ENCODE measurements at places on chromosomes 16 and 17.

- no peak for DNase-seq
Measured at GRCh38 chr17:74780443-74781238, 4.5 kb upstream of the NAT9 start.

- no peak for DNase-seq
Measured at GRCh38 chr16:2511128-2511800, 2.5 kb upstream of the ATP6V0C start.

GRCh38 chr17:21493993-21494392, 117.8 kb downstream of the KCNJ12 start:
- DNase-seq: no peak

- no peak for DNase-seq
Measured at GRCh38 chr16:23317751-23318150, 15.6 kb downstream of the SCNN1B start.

- no peak for DNase-seq
Measured at GRCh38 chr16:14375132-14375491, 254.9 kb downstream of the PARN start.

GRCh38 chr16:2484898-2485508, 10.1 kb downstream of the TBC1D24 start:
- no peak for DNase-seq

DNA sequence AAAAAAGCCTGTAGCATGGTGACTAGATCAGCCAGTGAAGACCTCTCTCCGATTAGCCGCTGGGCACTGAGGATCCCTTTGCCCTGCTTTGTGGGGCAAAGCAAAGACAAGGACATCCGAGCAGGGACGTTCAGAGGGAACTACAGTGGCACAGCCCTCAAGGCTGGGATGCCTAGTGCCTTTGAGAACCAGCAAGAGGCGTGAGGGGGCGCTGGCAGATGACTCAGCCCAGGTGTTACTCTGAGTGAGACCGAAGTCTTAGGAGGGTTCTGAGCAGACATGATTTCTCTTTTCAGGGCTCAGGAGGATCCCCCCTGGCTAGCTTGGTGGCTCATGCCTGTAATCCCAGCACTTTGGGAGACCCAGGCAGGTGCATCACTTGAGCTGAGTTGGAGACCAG, 178.6 kb downstream of the CPPED1 start:
- DNase-seq: no peak

- no peak for DNase-seq
Measured at GRCh38 chr17:7367918-7368598, 12.8 kb upstream of the TNK1 start.

GRCh38 chr17:40542558-40543411, 22.5 kb downstream of the CCR7 start:
- no peak for DNase-seq

- no peak for DNase-seq
Measured at GRCh38 chr17:21193031-21193430, 20.9 kb downstream of the TMEM11 start.

- no peak for DNase-seq
Measured at GRCh38 chr17:73068322-73069153, 23.9 kb downstream of the SLC39A11 start.

- no peak for DNase-seq
Measured at GRCh38 chr17:33292981-33293867, at the start of gene ASIC2. Gene ASIC2, minus strand, starts transcription at chr17:33293295.

DNA sequence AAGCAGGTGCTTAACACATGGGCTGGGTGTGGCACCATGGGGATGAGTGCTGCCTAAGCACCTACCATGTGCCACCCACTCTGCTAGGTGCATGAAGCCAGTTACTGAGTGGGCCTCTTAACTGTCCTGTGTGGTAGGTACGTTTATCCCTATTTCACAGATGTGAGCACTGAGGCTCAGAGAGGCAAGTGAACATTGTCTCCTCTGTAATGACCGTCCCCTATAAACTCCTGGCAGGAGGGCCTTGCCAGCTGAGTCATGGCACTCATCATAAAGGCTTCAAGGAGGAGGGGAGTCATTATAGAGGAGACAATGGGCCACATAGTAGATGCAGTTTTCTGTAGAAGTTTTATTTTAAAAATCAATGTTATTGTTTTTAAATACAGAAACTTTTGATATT, 79.1 kb downstream of the RAB11FIP4 start:
- DNase-seq: no peak

DNA sequence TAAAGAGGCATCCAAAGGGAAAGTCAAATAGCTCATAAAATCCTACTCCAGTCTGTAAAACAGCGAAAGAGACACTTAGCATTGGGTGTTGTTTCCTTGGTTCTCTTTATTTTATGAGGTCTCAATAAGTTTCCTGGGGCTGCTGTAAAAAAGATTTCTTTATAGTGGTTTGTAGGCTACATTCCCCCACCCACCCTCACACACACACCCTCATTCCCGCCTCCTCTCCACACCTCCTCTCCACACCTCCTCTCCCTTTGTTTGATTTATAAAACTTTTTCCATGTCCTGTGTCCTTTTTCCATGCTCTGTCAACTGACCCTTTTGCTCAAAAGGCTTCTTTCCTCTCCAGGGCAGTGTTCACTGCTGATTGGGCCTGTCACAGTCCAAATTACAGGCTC, 178.9 kb upstream of the SOX9 start:
- DNase-seq: peak; percentile 49

DNA sequence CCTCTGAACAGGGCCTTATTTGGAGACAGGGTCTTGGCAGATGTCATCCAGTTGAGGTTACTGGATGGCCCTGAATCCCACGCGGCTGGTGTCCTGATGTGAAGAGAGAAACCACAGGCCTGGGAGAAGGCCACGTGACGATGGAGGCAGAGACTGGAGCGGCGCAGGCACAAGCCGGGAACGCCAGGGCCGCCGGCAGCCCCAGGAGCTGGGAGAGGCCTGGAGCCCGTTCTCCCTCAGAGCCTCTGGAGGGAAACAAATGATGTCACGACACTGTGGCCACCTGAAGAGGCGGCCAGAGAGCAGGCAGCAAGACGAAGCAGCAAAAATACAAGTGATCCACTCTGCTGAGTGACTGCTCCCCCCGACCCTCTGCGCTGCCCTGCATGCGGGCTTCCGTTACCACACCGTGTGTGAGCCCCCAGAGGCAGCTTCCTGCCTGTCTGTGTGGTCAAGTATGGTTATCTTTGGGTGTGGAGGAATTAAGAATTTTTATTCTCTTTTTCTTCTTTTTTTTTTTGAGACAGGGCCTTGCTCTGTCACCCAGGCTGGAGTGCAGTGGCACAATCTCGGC, 11.6 kb downstream of the CD7 start:
- no peak for DNase-seq

DNA sequence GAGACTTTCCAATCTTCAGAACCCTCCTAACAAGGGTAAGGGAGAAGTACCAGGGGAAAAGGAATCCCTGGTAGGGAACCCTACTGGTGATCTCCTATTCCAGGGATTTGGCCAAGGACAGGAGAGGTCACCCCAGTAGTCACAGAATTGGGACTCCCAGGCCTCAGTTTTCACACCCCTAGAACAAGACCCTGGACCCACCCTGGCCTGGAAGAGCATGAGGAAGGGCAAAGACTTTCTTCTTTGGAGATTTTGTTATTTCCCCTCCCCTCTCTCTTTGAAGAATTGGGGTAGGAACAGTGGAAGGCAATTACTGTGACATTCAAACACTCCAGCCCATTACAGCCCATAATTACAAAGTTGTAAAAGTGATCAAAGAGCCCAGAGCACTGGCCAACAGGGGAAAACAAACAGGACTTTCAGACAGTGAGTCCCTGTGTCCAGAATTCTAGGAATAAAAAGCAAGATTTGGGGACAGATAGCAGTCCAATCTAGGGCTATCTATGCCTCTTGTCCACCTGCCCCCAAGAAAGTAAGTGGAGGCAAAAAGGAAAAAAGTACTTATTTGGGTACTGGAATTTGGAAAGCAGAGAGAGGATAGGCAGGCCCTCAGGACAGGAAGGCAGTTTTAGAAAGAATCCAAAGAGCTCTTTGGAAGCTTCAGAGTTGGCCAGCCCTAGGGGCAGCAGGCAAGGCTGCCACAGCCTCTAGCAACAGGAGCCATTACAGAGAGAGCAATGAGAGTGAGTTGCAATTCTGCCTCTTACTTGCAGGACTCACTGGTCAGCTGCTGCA, 13.4 kb upstream of the SUPT4H1 start:
- no peak for DNase-seq

DNA sequence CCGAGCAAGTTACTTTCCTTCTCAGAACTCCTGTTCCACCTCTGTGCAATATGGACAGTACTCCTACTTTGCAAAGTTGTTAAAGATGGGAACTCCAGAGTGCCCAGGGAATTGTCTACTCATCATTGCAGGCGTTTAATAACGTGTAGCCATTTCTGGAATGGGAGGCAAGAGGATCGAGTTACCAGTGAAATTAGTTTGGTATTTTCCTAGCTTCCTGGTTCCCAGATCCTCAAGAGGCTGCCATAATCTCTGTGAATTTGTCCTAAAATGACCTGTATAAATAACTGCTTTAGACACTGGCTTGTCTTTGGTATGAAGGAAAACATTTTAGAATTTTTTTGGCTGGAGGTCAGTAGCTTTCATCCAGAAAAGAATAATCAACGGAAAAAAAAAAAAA, 27.7 kb downstream of the WWOX start:
- no peak for DNase-seq

DNA sequence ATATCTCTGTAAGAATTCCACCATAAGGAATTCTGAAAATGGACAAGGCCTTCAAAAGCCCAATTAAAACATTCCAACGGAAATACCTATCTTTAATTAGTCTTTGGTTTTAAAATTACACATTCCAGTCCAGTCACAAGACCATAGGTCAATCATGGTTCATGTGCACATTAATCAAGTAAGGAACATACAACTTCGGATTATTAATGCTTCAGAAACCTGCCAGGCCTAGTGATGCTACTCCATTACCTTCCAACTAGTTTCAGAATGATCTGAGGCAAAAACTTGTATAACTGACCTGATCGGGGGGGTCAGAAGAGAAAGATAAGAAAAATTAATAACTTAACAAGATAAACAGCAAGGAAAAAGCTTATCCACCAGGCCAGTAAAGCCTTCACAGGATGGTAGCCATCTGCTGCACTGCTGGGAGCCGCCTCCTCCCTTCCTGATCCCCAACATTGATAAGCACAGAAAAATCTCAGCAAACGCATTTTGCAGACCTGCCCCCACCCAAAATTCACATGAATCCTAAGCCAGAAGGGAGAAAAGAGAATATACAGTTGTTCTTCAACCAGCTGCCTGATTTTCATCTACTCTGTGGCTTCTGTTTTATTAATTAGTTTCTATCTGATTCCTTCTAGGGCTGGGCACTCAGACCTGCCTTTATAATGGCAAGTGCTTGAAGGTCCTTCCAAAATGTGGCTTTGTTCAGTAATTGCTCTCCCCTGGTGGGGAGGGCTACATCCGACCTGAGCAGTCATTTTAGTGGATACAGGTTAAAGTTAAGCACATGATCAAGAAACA, 6.0 kb downstream of the SDR42E1 start:
- DNase-seq: no peak

DNA sequence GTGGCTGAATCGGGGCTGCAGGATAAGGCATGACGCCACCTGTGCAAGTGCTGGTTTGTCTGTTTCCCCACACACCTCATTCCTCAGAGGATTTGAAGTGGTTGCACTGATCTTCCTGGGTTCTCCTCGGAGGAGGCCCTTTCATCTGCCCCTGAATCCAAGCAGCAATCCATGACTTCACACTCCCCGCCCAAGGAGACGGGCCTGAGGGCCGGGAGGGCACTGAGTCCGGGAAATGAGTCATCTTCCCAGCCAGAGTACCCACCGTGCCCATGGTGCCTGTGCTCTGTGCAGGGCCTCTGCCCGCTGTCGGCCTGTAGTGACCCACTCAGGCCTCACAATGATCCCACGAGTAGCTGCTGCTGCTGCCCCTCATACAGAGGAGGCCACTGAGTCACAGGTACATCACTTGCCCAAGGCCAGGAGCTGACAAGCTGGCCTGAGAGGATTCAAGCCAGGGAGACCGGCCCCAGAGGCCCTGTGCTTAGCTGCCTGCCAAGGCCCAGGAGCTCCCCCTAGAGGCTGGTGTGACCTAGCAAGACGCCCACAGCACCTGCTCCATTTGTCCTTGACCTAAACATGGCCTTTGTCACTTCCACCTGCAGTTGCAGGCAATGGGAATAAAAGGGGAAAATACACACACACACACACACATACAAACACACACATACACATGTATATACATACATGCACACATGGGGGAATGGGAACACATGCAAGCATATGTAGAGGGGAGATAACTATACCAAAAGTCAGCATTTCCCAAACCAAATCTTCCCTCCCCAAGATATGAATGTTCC, 240.0 kb downstream of the C16orf95 start:
- peak; percentile 62 for DNase-seq

DNA sequence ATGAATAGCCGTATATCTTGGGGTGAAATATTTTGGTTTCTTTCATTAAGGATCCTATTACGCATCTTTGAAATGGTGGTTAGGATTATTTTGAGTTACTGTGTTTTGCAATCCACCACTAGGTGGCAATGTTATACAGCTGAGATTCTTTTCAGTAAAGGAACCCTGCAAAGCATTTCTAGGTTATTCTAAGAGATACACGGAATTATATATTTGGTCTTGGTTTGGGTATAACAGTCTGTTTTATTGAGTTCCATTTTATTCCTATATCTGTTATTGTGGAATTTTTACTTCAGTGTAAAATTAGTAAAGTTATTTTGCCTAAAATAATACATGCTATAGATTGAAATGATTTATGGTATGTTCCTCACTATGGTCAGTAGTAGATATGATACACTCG, 62.9 kb upstream of the CPHXL start:
- DNase-seq: peak; percentile 68

- DNase-seq: no peak
Measured at GRCh38 chr17:1467898-1468492, 12.0 kb upstream of the CRK start.

DNA sequence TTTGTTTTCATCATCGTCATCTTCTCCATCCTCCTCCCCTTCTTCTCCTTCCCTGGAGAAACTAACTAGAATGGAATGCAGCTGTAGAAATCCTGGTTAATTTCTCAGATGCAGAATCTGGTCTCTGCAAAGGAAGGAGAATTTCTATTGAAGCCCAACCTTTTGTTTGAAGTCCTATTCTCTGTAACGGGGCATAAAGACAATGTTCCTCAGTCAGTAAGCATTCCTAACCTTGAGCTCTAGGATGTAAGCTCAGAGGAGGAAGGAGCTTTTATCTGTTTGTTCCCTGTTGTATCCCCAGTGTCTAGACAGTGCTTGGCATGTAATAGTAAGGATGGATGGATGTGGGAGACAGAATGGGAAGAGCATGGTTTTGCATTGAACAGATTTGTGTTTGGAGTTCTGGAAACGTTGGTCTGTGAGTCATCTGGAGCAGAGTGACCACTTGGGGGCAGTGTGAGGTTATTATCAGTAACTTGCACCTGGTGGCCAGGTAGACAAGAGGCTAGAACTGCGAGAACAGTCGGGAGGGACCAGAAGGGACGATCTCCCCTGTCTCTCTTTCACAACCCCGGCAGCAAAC, 363.7 kb downstream of the SNX29 start:
- DNase-seq: peak; percentile 14

- DNase-seq: peak; percentile 32
Measured at GRCh38 chr17:4497101-4497824, 1.4 kb upstream of the SPNS2 start.

DNA sequence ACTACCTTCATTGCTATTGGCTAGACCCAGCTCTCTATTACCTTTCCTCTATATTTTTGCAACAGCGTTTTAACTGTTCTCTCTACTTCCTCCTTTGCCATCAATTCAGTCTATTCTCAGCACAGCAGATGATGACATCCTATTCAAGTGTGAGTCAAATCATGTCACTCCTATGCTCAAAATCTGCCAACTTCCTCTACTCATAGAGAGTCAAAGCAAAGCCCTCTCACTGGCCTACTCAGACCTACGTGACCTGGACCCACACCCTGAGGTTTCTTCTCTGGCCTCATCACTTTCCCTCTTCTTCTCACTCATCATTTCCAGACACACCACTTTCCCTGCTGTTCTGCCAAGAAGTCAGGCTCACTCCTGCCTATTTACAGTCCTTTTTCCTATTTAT, 289.0 kb upstream of the AXIN2 start:
- peak; percentile 14 for DNase-seq

Measured in LoVo (cell line).